SK-N-SH (cell line): ENCODE measurements at places on chromosomes 7 and 10. TPM values are rescaled to one million over a fixed set of nuclear protein-coding genes. Genes with fewer than 3 reads are reported as not detected.
A peak's percentile ranks its signal among the peaks of the same experiment; 100 is the strongest.

ACHE gene
- polyA plus RNA-seq, result 1.8 and 2.1 TPM in 2 replicates

DNA sequence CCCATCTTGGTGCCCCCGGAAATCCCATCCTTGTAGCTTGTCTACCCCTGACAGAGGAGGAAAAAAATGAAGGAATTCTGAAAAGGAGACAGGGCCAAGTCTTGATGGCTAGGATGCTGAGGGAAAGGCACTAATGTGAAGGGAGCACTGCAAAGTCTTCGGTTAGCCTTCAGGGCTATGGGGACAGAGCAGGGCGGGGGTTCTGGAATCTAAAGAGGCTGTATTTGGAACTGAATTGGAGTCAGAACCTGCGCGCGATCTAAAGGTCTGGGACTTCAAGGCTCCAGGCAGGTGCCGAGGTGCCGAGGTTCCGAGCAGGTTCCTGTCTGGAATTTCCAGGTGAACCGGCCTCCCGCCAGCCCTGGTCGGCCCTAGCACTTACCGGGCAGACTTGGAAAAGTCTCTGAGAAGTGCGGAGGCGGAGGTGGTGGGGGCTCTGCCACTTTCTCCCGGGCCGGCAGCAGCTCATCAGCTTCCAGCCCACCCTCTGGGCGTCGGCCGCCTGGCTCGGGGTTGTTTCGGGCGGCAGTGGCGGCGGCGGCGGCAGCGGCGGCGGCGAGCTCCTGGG is 781 bp downstream of the GBX1 start:
- no peak overlapping the region for H3K27ac ChIP-seq
- H3K4me3 ChIP-seq, result peak overlapping the region; percentile 35; the same call in 1 of the 2 replicates
- peaks cover 9% of the 10 kb centered on the region; the same call in 1 of the 2 replicates for H3K4me1 ChIP-seq
- DNase-seq, result no peak
- H3K36me3 ChIP-seq, result no peaks in the 10 kb centered on the region

- no peaks in the 10 kb centered on the region for H3K27me3 ChIP-seq
- no peaks in the 10 kb centered on the region; the same call in 1 of the 2 replicates for H3K4me1 ChIP-seq
- peak; percentile 93 for DNase-seq
Measured at GRCh38 chr10:15370856-15371701, at the start of gene FAM171A1. Gene FAM171A1 (minus strand): TSS chr10:15371289. CDS start chr10:15371052, 237 bp downstream.

DNA sequence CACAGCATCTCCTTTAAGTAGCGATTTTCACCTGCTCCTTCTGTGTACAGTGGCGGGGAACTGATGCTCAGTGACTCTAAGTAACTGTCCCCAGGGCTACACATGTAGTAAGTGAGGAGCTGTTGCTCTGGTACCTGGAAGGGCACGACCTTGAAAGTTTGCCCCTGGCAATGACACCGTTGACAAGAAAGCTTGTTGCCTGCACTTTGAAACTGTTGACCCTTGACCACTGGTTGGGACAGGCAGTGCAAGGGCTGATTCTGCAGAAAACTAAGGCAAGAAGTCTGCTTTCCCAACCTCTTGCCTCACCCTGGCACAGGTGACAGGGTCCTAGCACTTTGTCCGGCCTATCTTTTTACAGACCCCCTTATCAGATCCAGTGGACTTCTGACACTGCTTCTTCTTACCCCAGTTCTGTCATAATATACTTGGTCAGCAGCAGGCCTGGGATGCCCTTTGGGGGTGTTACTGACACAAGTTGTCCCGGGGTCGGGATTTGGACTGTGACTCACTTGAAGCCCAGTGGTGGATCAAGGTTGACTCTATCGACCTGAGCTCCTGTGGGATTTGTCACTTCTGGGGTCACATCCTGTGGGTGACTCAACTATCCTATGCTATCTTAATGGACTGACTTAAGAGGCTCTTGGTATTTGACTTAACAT is 5.8 kb downstream of the ACSL5 start:
- H3K36me3 ChIP-seq, result no peaks in the 10 kb centered on the region
- H3K4me3 ChIP-seq, result no peak overlapping the region
- H3K27me3 ChIP-seq, result no peaks in the 10 kb centered on the region
- DNase-seq, result no peak
- H3K4me1 ChIP-seq, result no peaks in the 10 kb centered on the region
